ENCODE measurements at places on chromosomes 3 and 15.

DNA sequence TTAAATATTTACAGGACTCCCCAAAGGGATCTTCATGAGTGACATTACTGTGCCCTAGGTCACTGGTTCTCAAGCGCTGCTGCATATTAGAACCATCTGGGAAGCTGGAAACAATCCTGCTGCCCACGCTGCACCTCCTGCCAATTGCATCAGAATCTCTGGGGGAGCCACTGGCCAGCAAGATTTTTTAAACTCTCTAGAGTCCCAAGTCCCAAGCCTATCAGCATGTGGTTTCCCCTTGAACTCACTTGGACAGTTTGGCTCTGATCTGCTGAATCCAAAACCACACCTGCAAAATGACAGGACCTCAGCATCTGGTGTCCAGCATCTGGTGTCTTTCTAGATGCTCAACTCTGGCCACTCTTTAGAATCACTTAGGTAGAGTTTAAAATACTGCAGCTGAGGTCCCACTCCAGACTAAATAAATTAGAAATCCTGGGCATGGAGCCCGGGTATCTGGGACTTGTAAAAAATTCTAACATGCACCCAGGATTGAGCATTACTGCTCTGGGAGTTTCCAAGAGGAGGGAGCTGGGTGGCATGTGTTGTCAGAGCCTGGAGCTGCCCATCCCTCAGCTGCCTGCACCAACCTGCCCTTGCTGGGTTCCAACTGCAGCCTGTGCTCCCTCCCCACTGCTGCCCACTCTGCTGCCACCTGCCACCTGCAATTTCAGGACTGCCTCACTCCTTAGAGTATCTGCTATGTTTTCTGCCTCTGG lies 311.3 kb downstream of the SLC9A9 start:
- no peak for DNase-seq

DNA sequence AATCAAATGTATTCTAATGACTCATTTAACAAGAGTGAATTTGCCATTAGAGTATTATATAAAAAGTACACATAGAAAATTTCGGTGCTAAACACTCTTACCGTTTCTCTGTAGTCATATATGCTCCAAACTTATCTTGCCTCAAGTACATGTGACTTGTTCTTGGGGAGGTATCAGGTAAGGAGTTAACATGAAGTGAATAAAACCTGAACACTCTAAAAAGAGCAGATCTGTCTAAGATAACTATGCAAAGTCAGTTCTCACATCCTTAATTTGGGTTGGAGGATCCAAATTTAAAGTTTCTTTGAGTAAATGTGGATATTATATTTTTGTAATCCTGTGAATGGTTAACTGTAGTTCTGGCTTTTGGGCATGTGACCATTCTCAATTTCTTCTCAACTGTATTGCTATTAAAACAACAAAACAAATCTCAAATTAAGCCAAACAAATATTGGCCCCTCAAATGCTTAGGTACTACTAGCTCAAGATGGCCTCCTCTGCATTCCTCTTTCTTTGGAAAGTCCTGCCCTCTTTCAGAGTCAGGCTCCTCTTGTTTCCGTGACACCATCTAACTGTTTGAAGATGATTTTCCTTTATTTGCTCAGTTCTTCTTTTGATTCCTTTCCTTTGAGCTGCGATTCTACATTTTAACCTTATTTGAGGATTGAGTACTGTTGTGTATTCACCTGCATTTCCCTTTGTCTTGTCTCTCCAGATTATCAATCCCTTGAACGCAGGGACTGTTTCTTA lies 4.2 kb downstream of the EDEM1 start:
- no peak for DNase-seq

DNA sequence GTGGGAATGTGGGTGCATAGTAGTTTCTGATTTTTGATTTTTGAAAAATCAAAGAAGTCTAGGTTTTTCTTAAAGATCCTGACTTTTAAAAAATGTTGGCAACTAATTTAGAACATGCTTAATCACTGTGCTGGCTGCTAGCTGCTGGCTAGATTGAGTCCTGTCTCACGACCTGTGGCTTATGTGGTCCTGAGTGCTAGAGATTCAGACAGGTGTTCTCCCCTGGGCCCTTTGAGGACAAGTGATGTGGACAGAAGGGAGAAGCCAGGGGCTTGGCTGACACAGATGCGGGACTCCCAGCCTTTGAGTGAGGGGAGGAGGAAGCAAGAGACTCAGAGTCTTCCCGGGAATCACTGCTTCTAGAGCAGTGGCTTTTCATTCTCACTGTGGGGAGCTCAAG lies 47.5 kb downstream of the CORO2B start:
- no peak for DNase-seq

GRCh38 chr3:106588739-106589138 lies 719.9 kb upstream of the CBLB start:
- no peak for DNase-seq

DNA sequence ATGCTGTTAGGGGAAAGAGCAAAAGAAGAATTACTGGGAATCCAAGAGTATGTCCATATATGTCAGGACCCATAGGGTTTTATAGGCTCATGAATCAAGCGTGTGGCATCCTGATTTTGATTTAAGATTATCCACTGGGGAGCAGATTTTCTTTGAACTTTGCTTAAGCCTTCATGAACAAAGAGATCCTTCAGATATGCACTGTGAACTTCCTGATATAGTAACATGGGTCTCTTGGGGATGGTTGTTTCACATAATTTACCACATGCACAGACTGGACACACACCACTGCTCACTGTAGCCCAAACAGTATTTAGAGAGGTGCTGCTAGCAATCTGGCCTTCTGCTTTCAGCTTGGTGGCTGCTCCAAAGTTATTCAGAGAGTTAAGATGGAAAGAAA lies 200.9 kb upstream of the ZPLD1 start:
- DNase-seq, result no peak

GRCh38 chr15:68667800-68668625 lies 89.2 kb downstream of the CORO2B start:
- no peak for DNase-seq

- no peak for DNase-seq
These were observed 3.1 kb upstream of the TMCO5A start for GRCh38 chr15:37931321-37931720.

GRCh38 chr3:27208961-27209616 lies 160.1 kb downstream of the NEK10 start:
- DNase-seq, result no peak

DNA sequence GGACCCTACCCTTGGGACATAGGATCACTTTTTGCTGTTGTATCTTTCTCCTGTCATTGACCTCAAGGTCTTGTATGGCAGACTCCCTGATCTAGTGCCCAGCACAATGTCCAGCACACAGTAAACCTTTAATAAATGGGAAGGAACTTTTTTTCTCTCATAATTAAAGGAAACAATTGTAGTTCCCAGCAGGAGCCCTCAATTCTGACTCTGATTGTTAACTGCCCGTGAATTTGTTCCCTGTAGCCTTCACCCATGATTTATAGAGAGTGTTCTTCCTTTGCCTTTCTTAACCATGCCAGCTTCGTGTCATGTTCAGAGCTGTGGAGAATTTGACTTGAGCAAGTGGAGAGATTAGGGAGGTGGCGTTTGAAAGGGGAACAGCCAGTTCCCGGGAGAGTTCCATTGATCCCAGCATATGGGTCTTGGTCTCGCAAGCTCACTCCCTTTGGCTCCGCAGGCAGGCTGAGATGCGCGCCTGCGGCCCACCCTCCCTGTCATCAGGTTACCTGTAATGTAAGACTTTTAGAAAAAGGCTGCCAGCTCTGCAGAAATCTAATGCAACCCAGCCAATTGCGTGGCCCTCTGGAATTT lies 182.6 kb downstream of the TP63 start:
- DNase-seq, result no peak

- DNase-seq, result no peak
These were observed 1.5 kb upstream of the ITIH3 start for GRCh38 chr3:52792961-52793695.

DNA sequence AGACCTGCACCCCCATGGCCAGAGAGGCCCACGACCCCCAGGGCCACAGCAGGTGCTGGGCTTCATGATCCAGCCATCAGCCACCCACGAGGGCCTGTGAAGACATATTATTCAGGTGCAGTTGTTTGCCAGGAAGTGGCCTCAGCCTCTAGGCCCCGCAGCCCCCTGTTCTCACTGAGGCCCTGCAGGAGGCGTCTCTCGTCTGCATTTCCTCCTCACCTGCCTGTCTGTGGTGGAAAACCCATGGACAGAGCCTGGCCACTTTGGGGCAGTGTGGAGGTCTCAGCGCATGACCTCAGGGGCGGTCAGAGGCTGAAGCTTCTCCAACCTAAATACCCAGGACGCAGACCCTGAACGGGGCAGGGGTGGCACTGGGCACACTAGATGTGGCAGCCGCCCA lies 18.6 kb downstream of the UROC1 start:
- no peak for DNase-seq

GRCh38 chr3:126300001-126300760 lies 57.0 kb downstream of the KLF15 start:
- DNase-seq, result no peak

DNA sequence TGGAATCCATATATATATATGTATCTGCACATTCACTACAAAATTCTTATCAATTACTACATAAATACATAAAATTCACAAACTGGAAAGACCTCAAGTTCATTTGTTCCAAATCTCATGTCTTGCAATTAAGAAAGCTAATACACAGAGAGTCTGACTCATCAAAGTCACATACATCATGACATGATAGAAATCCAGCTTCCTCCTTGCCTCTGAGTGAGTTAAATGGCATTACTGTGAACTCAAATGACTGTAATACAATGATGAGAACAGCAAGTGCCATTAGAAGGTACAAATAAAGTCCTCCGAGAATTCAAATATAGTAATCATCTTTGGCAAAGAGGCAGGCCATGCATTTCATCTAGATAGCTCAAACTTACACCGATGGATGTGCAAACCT lies 55.1 kb upstream of the AGTR1 start:
- DNase-seq, result no peak

- DNase-seq, result no peak
These were observed at the start of gene HTR3E for GRCh38 chr3:184096811-184097383. Gene HTR3E, plus strand, starts transcription at chr3:184097064. Its CDS starts 466 bp downstream, at chr3:184097530.

- DNase-seq, result no peak
These were observed 783 bp upstream of the ISG20 start for GRCh38 chr15:88637841-88638625.

- DNase-seq, result no peak
These were observed 7.2 kb upstream of the RBP1 start for GRCh38 chr3:139546772-139547171.

DNA sequence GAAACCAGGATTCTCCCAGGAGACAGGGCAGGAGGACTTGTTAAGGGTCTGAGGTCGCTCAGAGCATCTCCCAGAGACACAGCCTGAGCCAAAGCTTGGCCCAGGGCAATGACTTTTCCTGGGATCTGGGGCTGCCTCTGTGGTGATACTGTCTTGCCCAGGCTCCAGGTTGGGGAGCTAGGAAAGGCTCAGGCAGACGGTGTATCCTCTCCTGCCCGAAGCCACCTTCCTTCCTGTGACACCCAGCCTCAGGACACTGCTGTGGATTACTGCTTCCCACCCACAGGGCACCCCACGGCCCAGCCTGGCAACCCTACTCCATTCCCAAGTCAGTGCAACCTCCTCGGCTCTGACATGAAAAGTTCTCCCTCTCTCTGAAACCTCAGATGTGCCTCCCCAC lies 31.9 kb downstream of the SCN5A start:
- no peak for DNase-seq

DNA sequence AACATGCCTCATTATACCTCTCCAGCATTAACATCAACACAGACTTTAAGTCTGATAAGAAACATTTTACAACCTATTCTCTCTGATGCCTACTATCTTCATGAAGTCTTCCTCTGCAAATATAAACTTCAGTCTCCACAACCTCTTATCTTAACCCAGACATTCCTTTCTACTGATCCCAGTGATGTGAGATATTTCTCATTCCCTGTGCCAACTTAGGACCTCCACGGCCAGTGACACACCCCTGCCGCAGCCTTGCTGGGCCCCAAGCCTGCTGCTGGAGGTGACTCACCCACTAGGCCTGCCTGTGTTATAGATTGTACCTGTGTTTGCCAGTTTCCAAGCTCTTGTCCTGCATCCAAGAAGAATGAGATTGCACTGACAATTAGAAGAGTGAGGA lies 734.5 kb upstream of the CADM2 start:
- no peak for DNase-seq

GRCh38 chr3:183529185-183529584 lies 26.3 kb downstream of the KLHL6 start:
- no peak for DNase-seq

GRCh38 chr15:89848970-89849292 lies 34.3 kb upstream of the ANPEP start:
- DNase-seq, result no peak

GRCh38 chr15:101086394-101087171 lies 165.3 kb downstream of the CHSY1 start:
- DNase-seq, result no peak

DNA sequence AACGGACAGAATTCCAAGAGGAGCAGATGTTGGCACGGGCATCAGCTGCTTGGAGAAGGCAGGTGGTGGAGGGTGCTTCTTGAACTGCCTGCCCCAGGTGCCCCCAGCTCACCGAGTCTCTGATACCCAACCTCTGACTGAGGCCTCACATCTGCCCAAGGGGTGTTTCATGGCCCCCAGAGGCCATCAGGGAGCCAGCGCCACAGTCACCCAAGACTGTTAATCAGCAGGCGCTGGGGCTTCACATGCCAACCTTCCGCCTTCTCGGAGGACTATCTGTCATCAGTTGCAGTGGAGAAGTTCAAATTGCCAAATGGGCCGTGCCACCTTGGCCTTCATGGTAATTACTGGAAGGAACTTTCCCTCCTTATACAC lies 61.9 kb upstream of the SLC6A1 start:
- no peak for DNase-seq

- no peak for DNase-seq
These were observed 3.9 kb downstream of the TMED3 start for GRCh38 chr15:79314811-79315210.

GRCh38 chr3:190562866-190563510 lies 49.1 kb downstream of the IL1RAP start:
- DNase-seq, result peak; percentile 6

GRCh38 chr3:190323246-190323626 lies 990 bp upstream of the CLDN1 start:
- DNase-seq, result no peak

DNA sequence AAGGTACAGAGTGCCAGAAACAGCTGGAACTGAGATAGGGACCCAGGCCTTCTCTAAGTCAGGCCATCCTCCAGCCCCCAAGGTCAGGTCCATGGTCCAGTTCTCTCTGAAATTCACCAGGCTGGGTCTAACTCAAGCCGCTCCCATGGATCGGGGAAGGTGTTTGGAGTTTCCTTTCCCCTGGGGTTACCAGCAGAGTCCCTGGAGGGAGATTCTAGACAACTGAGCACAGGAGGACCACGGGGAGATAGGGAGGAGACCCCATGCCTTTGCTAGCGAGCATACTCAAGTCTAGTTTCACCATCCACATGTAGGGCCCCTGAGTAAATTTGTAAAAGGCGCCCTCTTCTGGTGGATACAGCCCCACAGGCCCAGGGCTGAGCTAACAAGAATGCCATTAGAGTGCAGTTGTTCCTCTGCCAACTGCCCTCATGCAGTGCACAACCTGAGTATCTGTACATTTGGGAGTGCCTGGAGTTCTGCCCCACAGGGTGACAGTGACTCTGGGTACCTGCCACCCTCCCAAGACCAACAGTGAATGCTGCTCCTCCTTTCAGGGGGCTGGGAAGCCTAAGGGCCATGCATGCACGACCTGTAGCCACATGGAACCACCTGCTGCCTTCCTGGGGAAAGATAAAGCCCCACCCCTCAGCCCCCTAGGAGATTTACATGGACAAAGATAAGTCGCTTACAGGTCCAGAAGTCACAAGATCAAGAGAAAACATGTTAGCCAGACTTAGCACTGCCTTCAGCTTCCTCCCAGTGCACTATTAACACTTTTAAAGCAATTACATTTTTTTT lies 89.0 kb downstream of the IQSEC1 start:
- DNase-seq, result peak; percentile 34

GRCh38 chr3:31425401-31425800 lies 107.3 kb upstream of the STT3B start:
- no peak for DNase-seq

- no peak for DNase-seq
These were observed 39.0 kb downstream of the CHAC1 start for GRCh38 chr15:40992241-40992741.
